ENCODE measurements at places on chromosomes 16 and 17.

- DNase-seq: peak; percentile 18
These were observed 8.9 kb upstream of the KRTAP17-1 start for GRCh38 chr17:41324180-41325075.

DNA sequence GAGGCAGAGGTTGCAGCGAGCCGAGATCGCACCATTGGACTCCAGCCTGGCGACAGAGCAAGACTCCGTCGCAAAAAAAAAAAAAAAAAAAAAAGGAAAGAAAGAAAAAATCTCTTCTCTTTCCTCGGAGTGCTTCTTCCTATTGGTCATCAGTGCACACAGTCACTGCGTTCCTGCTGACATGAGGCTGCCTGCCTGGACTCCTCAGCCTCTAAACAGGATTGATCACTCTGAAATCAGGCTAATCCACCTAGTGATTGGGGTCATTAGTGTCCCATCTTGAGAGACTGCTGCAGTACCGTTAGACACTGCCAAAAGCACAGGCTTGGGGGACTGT is 30.8 kb downstream of the PLCD3 start:
- no peak for DNase-seq

DNA sequence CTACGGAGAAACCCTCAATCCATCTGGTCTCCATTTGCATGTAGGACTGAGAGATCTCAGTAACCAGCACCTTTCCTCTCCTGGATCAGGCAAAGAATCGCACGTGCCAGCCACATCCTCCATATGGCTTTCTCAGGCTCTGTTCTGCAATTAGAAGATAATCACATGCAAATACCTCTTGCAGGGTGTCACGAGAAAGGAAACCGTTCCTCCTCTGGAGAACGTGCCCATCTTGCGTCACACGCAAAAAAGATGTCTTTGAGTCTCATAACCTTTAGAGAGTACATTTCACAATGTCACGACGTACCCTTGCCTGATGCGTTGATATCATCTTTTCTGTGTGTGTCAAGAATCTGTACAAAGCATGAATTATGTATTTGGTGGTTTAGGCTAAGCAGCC is 36.2 kb upstream of the DNAH17 start:
- DNase-seq: no peak

GRCh38 chr17:79721993-79722671 is 8.6 kb upstream of the ENPP7 start:
- DNase-seq: peak; percentile 4

GRCh38 chr17:19718613-19719354 is 2.4 kb upstream of the SLC47A2 start:
- DNase-seq: no peak

DNA sequence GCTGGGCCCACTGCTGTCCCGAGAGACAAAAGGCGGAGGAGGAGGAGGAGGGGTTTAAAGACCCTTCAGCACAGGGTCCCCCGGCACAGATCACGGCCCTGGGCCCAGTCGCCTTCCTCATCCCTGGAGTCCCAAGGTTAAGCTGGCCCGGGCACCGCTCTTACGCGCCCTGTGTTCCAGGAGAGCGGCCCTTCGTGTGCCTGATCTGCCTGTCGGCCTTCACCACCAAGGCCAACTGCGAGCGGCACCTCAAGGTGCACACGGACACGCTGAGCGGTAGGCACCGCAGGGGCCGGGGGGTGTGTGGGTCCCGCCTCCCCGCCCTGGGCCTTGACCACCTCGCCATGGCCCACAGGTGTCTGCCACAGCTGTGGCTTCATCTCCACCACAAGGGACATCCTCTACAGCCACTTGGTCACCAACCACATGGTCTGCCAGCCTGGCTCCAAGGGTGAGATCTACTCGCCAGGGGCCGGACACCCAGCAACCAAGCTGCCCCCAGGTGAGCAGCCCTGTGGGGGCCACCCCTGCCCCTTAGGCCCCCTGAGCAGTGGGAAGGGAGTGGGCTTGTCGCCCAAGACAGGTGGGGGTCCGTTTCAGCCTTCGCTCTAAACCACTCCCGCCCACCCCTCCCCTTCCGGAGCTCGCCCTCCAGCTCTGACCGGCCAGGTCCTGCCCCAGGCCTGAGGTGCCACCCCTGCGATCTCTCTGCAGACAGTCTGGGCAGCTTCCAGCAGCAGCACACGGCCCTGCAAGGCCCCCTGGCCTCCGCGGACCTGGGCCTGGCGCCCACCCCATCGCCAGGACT is 37.6 kb upstream of the ZC3H18 start:
- DNase-seq: no peak

DNA sequence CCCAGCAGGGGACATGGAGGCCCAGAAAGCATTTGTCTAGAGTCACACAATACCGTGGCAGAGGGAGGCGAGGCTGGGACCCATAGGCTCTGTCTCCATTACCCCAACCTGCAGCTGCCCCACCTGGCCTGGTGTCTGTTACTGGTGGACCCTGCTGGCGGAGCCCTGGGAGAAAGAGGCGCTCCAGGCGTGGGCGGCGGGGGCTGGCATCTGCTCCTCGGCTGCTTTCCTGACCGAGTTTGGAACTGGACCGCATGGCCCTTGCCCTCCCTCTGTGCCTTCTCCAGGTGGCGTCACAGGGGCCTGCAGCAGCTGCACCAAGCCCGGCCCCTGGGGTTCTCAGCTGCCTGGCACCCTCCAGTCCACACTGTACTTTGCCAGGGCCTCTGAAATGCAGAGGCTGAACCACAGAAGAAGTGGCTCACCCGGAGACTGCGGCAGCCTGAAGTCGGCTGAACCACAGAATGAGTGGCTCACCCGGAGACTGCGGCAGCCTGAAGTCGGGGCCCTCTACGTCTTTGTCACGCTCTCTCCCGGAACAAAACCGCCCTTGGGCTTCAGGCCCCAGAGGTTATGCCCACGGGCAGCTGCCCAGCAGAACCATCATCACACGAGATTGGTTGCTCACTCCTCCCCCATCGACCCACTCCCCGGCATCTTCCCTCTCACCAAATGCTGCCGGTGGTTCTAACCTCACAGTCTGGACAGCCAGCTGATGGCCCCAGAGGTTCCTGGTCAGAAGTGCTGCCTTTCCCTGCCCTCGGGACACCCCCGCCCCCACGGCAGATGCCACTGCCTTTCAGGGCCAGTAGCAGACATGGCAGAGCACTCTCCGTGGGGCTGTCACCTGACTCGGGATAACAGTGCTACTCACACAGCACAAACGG is 20.2 kb downstream of the CBFA2T3 start:
- no peak for DNase-seq

DNA sequence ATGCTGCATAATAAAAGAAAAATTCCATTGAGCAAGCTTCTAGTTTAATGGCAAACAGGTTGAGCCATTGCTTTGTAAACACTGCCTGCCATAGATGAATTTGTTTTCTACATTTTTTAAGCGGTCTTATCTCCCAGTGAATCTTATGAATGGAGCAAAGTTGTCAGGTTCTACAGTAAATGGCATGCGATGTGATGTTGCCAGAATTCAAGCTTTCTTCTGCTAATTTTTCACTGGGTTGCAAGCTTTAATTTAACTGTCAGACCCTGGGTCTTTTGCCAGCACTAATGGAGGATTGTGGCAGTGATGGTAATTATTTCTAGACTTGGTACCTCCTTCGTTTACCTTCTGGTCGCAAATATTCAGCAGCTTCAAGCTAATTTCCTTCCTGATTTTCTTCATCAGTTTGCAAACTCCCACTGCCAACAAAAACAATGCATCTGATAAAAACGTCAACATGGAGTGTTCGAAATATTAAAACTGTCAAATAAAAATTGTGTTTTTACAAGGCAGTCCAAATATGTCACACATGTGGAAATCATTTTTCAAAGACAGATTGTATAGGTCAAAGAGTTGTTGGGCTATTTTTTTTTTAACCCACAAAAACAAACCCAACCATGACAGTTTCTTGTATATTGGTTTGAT is 274.2 kb upstream of the ERCC4 start:
- DNase-seq: no peak

All from EH (cell line).